ENCODE measurements at places on chromosomes 4 and X.

DNA sequence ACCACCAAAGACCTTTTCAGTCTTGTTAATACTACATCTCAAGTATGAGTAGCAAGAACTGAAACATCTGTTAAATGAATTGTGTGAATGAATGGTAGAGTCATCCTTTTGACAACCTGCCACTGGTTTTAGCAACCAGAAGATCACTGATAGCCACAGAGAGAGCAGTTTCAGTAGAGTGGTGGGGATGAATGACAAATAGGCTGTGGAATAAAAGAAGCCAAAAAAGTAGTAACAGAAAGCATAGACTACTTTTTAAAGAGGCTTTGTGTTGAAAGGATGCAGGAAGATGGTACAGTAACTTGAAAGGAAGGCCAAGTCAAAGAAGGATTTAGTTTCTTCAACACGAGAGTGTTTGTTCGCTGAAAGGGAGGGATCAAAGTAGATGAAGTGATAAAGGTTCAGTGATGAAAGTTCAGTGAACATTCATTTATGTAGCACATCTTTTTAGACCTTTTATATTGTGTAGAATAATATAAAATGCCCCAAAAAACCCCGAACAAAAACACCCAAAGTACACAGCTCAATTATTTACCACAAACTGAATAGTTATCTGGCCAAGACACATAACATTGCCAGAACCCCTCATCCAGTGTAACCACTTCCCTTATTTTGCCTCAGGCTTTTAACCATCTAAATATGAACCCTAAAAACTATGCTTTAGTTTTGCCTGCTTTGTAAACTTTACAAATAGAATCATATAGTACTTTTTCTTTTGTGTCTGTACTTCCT, 40.1 kb upstream of the EIF1AX start:
- no peak for DNase-seq

GRCh38 chr4:11223311-11223710, 205.4 kb downstream of the HS3ST1 start:
- no peak for DNase-seq

GRCh38 chr4:3393171-3393570, 48.6 kb upstream of the HGFAC start:
- DNase-seq, result no peak

DNA sequence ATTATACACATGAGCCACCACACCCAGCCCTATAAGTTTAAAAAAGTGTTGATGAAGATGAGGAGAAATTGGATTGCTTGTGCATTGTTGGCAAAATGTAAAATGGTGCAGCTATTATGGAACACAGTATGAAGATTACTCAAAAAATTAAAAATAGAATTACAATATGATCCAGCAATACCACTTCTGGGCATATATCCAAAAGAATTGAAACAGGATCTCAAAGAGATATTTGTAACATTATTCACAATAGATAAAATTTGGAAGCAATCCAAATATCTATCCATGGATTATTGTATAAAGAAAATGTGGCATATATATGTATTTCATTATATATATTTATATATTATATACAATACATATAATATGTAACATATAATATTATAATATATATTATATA, 515.6 kb upstream of the GNPDA2 start:
- no peak for DNase-seq

- no peak for DNase-seq
These were observed 205.0 kb upstream of the TECRL start for GRCh38 chr4:64614276-64614675.

GRCh38 chr4:6625256-6625655, 15.2 kb upstream of the MRFAP1 start:
- no peak for DNase-seq

- no peak for DNase-seq
These were observed 107.2 kb downstream of the TAB3 start for GRCh38 chrX:30781711-30782444.

- no peak for DNase-seq
These were observed 781.4 kb downstream of the PCDH18 start for GRCh38 chr4:136750897-136751296.

DNA sequence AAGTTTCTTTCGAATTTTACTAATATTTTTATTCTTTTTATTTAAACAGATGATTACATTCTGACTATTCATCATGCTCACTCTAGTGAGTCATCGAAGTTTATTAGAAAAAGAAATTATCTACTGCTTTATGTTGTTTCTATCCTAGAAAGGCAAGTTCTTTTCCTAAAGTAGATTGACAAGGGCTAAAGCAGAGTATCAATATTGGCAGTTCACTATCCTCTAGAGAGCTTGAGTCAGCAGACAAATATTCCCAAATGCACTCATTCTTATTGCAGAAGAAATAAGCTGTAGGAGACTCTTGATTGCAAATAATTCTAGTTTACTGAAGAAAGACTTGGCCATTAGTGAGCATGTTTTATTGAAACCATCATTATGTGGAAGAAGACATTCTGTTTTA, 911.8 kb downstream of the CENPC start:
- DNase-seq, result no peak

- no peak for DNase-seq
These were observed 88.0 kb upstream of the CBR4 start for GRCh38 chr4:169098054-169098497.

DNA sequence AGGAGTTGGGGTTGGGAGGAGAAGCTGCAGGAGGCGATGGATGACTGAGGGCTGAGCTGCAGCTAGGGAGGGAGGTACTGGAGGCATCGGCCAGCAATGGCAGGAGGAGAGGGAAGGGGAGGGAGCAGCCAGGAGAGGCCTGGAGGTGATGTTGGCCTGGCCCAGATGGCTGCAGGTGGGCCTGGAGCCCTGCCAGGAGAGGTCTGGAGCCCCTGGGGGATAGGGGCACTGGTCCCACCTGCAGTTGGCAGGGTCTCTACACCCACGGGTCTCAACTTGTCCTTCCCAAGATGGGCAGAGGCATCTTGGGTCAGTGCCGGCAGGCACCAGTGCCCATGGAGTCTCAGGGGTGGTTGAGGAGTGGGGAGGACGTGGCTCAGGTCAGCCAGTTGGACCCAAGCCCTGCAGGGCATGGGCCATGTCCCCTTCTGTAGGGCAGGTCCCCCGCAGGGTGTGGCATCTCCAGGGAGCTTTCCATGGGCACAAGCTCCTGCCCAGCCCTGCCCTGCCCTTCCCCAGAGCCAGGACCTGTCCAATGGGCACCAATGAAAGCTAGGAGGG, 2.7 kb upstream of the MXD4 start:
- DNase-seq, result no peak

DNA sequence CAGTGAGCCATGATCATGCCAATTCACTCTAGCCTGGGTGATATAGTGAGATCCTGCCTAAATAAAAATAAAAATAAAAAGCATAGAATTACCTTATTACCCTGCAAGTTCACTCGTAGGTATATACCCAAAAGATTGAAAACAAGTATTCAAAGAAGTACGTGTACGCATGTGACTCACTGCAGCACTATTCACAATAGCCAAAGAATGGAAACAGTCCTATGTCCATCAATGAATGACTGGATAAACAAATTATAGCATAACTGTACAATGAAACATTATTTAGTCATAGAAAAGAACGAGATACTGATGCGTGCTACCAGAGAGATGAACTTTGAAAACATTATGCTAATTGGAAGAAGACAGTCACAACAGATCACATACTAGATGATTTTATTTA, 204.6 kb upstream of the DIAPH2 start:
- DNase-seq, result no peak

DNA sequence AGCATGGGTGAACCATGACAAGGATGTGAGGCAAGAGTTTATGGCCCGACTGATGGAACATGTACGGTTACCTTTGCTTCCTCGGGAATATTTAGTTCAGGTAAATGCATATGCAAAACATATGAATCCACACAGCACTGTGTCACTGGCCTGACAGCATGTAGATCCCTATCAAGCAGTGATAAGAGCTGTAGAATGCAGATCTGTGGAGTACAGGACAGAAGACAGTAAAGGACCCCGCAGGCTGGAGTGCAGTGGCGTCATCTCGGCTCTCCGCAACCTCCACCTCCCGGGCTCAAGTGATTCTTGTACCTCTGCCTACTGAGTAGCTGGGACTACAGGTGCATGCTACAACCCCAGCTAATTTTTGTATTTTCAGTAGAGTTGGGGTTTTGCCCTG, 29.8 kb upstream of the MSMO1 start:
- DNase-seq, result no peak

DNA sequence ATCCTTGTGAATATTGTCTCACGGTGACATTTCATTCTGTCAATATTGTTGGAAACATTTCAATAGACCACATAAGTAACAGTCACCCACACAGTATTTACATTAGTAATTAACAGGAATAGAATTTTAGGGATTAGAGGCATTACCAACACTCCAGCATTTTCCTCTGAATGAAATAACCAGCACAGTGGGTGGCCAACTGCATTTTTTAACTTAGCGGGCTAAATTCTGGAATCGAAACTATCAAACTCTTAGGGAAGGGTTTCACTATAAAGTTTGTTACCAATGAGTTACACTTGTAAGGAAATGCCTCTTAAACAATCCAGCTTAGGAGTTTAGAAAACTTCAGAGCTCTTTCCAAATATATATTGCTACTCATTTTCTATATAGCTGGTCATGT, 403.0 kb downstream of the ADGRL3 start:
- DNase-seq, result no peak

GRCh38 chr4:42489095-42489494, 91.8 kb downstream of the SHISA3 start:
- DNase-seq, result no peak

DNA sequence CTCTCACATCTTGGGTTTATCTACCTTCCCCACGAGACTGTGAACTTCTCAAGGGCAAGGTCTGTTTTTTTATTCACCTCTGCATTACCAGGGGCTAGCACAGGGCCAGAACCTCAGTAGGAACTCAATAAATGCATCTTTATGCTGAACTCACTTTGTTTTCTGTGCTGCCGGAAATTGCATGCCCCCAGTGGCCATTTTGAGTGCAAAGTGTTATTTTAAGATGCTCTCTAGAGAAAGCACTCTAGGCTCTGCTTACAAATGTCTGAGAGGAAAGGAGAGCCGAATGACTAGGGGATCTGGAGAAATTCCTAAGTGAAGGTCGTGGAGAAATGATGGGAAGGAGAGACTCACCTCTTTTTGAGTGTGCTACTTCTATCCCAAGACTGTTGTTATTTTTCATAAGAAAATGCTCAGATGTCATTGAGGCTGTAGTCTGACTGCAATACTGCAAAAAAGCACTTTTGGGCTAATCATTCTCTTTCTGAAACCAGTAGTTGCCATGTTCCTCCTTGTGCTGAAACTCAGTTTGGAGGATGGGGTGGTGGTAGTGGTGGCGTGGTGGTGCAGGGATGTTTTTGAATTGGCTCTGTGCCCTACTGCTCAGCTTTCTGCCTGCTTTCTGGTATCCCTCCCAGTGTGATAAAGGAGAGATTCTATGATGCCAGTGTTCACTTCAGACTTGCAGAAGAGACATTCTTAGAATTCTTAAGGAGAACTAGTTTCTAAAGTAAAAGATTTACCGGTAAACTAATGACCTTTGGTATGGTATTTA, 41.3 kb downstream of the DOCK11 start:
- DNase-seq, result peak; percentile 47

GRCh38 chrX:107716816-107717700, 58.5 kb downstream of the TSC22D3 start:
- DNase-seq, result peak; percentile 89

- no peak for DNase-seq
These were observed 402.2 kb upstream of the MAGEB2 start for GRCh38 chrX:29813174-29813573.

DNA sequence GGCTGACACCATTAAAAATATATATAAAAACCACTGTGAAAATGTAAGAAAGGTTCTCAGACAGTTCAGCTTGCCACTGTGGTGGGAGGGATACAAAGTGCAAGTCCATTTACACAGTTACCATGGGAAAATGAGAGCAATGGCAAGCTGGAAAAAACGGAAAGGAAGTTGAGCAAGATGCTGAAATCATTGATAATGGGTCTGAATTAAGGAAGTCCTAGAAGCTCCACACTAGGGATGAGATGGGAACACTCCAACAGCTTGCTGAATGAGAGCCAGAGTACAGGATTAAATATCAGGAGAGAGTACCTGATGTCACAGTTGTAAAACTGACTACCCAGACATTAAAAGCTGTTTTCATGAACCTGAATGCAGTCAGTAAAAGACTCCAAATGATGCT, 218.6 kb downstream of the PRDM5 start:
- DNase-seq, result no peak

- peak; percentile 97 for DNase-seq
These were observed at the start of gene KCTD8 for GRCh38 chr4:44448521-44449461. TSS of gene KCTD8 (minus strand) at chr4:44448809.

GRCh38 chr4:38268108-38268820, 308.1 kb downstream of the PTTG2 start:
- no peak for DNase-seq

GRCh38 chr4:124713185-124713592, 657 bp upstream of the ANKRD50 start:
- peak; percentile 80 for DNase-seq

DNA sequence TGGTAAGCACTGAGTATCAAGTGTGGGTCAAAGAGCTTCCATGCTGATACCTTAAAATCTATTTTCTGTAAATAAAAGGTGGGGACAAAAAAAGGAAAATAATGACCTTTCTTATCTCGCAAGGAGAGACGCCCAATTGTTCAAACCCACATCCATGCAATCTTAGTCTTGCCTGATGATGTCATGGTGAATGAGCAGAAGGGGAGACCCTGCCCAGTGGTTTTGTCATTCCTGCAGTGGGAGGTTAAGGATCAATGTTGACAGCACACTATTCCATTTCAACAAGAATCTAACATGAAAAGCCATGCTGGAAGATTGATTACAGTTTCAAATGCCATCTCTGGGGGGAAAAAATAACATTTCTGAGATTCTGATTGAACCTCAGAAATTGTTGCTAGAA, 40.7 kb upstream of the PUDP start:
- no peak for DNase-seq

DNA sequence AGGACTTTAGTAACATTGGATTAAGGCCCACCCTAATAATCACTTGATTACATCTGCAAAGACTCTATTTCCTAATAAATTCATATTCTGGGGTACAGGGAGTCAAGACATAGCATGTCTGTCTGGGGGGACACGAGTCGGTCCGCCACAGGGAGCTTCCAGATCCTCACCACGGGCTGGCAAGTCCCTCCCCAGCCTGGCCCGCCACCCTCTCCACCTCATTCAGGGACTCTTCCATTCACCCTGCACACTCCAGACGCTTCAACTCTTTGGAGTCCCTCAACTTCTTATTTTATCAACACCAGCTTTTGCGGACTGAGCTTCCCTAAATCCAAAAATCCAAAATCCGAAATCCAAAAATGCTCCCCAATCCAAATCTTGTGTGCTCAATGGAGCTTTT, 71.2 kb downstream of the DCTD start:
- DNase-seq, result no peak

- DNase-seq, result no peak
These were observed 37.0 kb upstream of the CT83 start for GRCh38 chrX:116499780-116500179.

GRCh38 chrX:124829930-124830329, 483.6 kb downstream of the SH2D1A start:
- DNase-seq, result no peak

DNA sequence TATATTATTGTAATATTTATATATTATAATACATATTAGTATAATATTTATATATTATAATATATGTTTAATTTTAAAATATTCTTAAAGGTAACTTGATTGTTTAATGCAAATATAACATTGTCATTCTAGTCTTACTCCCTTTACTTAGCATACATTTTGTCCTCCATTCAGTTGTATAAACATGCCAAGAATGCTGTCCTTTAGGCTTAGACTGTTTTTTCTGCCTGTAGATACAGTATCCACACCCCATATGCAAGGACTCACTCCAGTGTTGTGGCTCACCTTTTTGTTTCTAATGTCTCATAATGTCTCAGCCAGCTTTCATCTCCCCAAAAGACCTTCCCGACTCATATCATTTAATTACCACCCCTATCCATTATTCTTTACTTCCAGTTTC, 2110.0 kb downstream of the PCDH7 start:
- no peak for DNase-seq

All from cerebellar cortex (tissue), 1 donor.